CD4-positive, alpha-beta T cell treated with Interleukin-21 for 1 hour (primary cell): ENCODE measurements at places on chromosomes 6 and 20.

GRCh38 chr6:108771421-108771820 lies 76.8 kb upstream of the ARMC2 start:
- DNase-seq = no peak

GRCh38 chr20:15799871-15800270 lies 773.4 kb downstream of the KIF16B start:
- DNase-seq = no peak

DNA sequence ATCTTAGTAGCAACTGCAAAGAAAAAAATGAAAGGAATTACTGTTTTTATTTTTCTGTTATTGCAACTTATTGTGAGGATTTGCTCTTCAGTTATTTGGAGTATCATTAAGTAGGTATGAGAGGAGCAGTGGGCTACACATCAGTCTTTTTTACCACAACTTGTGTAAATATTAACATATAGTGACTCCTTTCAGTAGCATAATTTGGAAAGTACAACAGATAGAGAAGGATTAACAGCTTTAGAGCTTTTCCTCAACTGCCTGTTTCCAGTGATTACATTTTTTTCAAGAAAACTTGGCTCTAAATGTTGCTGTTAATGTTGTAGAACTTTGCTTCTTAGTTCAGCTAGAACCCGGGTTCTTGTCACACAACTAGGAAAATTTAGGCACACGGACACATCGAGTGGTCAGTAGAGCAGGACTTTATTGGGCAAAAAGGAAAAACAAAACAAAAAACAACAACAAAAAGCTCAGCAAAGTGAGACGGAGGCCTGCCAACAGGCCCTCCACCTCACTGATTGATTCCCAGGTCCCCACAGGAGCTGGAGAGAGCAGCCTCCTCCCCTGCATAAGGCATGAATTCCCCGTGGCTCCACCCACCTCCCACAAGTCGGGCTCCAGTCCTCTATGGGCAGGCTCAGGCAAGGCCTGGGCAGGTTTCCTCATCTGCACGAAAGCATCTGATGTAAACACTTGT lies 75.1 kb downstream of the ADGRG6 start:
- DNase-seq = no peak

- no peak for DNase-seq
These were observed 11.4 kb downstream of the HLA-A start for GRCh38 chr6:29953686-29954085.

DNA sequence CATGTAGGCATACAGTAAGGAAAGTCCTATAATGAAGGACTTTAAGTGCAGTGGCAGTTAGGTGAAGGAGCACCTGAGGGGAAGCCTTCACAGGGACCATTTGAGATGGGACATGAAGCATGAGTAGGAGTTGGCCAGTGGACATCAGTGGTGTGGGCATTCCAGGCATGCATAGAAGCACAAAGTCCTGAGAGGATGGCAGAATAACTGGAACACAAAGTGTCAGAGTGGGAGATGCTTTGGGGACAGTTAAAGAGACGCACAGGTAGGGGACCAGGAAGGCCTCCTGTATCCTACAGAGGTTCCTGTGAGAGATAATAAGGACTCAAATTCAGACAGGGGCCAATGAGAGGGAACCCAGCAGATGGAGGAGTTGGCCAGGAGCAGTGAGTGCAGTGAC lies 26.4 kb upstream of the EFHC1 start:
- DNase-seq = no peak

- DNase-seq = no peak
These were observed 439.5 kb upstream of the CDH4 start for GRCh38 chr20:60812561-60812960.

- DNase-seq = no peak
These were observed 92.8 kb upstream of the RNF217 start for GRCh38 chr6:124869416-124869815.

DNA sequence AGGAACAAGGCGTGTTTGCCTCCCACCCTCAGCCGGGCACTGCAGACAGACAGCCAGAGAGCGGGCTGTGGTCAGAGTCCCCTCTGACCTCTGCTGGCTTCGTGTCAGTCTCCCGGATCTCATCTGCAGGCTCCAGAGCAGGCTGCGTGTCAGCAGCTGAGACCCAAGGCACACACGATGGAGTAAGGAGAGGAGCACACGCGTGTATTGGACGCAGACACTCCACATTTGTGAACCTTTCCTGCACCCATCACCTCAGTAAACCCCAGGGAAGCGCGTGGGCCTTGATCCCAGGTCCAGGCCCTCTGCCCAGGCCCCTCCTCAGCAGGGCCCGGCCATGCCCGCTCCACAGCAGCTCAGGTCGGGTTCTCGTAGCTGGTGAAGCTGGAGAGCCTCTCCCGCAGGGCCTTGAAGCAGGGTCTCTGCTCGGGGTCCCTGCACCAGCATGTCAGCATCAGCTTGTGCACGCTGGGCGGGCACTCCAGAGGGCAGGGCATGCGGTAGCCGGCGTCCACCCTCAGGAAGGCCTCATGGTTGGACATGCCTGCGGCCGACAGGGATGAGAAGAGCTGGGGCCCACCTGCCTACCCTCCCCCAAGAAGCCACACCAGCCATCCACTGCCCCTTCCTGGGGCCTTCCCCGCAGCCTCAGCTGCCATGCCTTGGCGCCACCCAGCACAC lies 7.9 kb downstream of the PTK6 start:
- no peak for DNase-seq

- no peak for DNase-seq
These were observed 139.0 kb downstream of the IMPG1 start for GRCh38 chr6:75933387-75933975.

GRCh38 chr20:38543014-38543906 lies 37.7 kb upstream of the ADIG start:
- DNase-seq = no peak

DNA sequence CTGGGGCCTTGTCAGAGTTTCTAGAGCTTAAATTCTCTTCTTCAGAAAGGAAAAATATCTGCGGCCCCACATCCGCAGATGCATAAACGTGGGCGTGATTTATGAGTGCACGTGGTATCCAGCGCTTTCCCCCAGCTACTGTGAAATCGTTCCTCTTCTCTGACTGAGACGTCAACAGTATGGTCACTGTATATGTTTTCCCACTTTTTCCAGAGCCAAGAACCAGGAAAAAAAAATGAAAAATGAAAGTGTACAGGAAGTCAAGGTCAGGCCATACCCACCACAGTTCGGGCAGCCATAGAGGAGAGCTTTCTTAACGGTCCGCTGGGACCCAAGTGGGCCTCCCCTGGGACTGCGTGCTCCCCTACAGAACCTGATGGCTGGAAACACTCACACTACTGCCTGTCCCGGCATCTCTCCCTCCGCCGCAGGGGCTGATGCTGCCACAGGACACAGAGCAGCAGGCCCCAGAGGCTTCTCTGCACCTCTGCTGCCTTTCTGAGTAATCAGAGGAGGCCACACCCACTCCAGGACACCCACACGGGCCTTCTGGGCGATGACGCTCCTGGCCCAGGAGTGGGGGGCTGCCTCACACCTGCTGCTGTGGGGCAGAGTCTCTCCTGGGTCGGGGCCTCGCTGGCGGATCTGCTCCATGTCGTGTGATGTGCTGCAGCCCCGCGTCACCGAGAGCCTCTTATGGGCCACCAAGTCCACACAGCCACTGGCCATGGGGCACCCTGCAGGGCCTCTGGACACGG lies 16.4 kb upstream of the STX16 start:
- DNase-seq = no peak

GRCh38 chr6:80210618-80211017 lies 104.1 kb downstream of the BCKDHB start:
- DNase-seq = no peak

DNA sequence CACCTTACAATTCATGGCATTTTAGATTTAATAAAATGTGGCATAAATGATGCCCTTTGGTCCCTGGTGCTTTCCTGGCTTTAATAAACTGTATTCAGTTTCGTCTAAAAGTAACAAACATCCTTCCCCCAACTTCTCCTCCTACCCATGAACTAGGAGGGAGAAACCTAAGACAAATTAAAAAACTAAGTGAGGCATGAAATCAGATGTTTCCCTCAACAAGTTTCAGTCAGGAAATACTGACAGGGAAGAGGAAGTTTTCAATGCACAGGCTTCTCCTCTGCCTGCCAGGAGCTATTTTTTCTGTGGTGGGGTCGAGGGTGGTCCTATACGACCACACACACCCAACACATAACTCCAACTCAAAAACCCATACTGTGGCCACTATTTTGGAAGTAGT lies 10.0 kb downstream of the HBS1L start:
- no peak for DNase-seq

DNA sequence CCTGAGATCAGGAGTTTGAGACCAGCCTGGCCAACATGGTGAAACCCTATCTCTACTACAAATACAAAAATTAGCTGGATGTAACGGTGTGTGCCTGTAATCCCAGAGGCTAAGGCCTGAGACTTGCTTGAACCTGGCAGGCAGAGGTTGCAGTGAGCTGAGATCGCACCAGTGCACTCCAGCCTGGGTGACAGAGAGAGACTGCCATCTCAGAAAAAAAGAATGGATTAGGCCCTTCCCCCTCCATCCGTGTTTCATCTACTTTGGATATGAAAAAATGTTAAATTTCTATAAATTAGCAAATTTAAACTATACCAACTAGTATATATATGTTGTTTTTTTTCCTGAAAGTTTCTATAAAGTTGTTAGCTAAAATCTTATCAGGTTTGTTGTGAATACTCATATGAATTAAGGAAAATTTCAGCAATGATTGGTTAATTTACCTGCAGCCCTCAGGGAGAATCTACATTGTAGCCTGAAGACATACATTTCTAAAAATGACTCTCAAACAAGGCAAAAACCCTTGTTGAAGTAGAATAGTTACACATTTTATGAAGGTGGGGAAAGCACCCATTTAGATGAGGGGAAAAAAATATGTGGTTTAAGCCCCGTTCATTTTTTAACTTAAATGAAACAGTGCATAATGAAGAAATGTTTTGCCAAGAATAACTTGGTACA lies 120.9 kb downstream of the TIAM2 start:
- DNase-seq = no peak

GRCh38 chr20:23143986-23144690 lies 58.0 kb upstream of the CD93 start:
- no peak for DNase-seq

- no peak for DNase-seq
These were observed 6.7 kb upstream of the PDSS2 start for GRCh38 chr6:107466062-107466461.

GRCh38 chr6:4413073-4413472 lies 277.7 kb upstream of the ECI2 start:
- DNase-seq = no peak

GRCh38 chr6:6407071-6407741 lies 86.7 kb upstream of the F13A1 start:
- DNase-seq = no peak

DNA sequence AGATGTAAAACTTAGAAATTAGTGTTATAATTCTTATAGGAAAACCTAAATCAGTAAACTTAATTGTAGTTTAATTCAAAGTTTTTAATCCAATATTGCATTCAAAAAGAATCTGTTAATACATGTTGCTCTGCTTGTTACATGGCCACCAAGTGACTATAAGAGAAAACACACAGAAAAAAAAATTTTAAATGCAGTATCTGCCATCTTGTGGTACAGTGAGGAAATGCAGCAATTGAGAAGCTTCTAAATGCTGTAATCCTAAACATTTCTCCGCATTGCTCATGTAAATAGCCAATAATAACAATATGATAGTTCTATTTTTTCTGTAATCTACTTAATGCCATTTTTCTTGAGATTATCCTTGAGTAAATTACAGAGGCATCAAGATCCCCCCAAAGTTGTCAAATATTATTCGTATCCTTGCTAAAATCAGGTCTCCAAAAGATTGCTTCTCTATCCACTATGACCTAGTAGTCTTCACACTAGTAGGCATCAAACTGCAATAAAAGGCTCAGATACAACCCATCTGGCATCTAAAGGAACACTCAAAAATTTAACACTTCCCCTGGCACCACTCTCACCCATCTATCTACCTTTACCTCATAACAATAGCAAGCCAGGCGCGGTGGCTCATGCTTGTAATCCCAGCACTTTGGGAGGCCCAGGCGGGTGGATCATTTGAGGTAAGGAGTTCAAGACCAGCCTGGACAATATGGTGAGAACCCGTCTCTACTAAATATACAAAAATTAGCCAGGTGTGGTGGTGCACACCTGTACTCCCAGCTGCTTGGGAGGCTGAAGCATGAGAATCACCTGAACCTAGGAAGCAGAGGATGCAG lies 34.6 kb downstream of the HDAC2 start:
- DNase-seq = peak; percentile 53

GRCh38 chr6:39634646-39635341 lies 90.4 kb downstream of the KIF6 start:
- no peak for DNase-seq

DNA sequence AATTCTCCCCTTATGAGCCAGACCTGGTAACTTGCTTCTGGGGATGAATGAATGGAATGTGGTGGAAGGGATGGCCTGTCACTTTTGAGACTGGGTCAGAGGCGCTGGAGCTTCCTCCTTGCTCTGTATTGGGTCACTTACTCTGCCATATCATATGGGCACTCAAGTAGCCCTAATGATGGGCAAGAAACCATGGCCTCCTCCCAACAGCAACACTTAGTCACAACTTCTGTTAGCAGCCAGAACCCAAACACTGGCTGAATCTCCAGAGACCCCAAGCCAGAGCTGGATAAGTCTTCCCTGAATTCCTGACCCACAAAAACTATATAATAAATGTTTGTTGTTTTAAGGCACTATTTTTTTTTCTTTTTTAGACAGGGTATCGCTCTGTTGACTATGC lies 5.5 kb downstream of the E2F1 start:
- DNase-seq = no peak

- DNase-seq = no peak
These were observed 54.3 kb upstream of the RNF146 start for GRCh38 chr6:127212376-127212775.

DNA sequence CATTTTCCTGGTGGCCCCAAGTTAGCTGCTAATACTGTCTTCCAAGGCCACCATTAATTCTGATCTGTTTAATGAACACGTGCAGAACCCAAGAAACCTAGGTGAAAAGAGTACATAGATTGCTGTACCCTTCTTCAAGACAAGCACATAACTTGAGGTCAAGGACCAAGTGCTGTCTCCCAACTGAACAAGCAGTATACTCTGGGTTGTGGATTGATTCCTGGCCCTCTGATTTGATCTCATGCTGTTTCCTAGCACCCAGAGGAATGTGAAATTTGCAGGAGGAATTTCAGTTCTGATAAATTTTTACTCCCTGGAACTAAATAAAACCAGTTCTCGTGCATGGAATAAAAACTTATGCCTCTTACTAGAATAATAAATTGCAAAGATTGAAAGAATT lies 75.6 kb downstream of the MTFR2 start:
- DNase-seq = no peak

DNA sequence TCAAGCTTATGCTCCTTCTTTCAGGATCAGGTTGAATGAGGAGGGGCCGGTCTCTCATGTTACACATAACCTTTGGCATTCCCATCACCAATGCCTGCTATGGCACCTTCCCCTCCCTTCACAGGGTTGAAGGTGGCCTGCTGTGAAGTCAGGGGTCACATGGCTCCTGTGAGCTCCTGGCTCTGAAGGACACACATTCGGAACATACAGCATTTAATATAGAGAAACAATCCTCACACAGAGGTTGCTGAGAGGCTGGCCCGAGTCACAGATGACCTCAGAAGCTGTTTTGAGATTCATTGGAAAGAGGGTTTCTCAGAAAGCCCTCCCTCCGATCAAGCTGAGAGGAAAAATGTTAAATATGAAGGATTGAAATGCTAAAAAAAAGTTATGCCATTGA lies 82.1 kb downstream of the PSMG4 start:
- DNase-seq = no peak
